ENCODE measurements at places on chromosomes 1 and 21. TPM values are rescaled to one million over a fixed set of nuclear protein-coding genes. Genes with fewer than 3 reads are reported as not detected.

Gene RNASEL
- 13.2 TPM for total RNA-seq

Gene LY9
- total RNA-seq = 70.9 TPM

Gene CHODL
- total RNA-seq = 0.31 TPM

DNA sequence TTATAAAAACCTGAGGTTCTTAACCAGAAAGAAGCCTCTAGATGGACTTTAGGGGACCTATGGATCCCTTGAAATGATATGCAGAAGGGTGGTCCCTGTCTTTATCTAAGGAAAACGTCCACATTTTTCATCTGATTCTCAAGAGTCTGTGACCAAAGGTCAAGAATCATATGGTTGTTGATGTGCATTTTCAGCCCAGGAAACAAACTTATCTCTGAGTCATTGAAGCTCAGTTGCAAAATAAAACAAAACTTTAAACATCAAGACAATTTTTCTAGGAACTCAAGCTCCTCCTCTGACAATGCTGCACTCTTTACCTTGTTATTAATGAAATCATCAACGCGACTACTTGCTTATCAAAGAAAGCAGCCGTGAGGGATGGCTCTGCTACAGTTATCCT lies 83.3 kb downstream of the TIAM1 start:
- H3K27me3 ChIP-seq = peaks cover 2% of the 10 kb centered on the region
- peaks cover 5% of the 10 kb centered on the region for H3K4me1 ChIP-seq
- peaks cover 5% of the 10 kb centered on the region for H3K36me3 ChIP-seq
- H3K27ac ChIP-seq = no peak overlapping the region

Gene CLDN19
- total RNA-seq = not detected

GRCh38 chr21:35231090-35231489 lies 182.0 kb upstream of the RUNX1 start:
- no peaks in the 10 kb centered on the region for H3K27me3 ChIP-seq
- DNase-seq = no peak
- H3K4me3 ChIP-seq = no peak overlapping the region
- peaks cover 5% of the 10 kb centered on the region for H3K36me3 ChIP-seq
- peaks cover 26% of the 10 kb centered on the region for H3K4me1 ChIP-seq
- no peak overlapping the region for H3K27ac ChIP-seq

DNA sequence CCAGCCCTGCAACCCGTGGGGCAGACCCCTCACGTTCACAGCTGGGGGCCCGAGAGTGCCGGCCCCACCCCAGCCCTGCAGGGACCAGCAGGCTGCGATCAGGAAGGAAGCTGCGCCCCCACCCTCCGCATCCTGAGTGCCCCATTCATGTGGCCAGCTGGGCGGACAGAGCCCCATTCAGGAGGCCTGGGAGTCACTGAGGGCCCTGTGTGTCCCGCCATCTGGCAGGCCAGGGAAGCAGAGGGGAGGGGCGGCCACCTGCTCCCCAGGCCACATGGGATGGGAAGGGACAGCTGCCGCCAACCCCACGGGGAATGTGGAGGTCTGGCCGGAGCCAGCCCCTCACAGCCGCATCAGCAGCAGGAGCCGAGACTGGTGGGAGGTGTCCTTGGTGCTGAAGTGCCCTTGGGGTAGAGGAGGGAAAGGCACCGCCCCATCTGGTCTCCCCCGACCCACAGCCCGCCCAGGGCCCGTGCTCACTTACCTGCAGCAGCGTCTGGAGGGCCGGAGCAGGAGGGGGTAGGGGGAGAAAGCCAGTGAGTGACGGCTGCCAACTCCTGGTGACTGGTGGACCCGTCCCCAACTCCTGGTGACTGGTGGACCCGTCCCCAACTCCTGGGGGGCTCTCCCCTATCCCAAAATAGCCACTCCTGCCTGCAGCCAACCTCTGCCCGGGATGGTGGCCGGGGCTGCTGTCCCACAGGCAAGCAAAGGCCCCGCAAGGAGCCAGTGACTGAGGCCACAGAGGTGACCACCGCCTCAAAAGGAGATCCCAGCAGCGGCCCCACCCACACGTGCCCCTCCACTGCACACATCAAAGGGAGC lies 8.7 kb downstream of the ACAP3 start:
- H3K4me3 ChIP-seq = no peak overlapping the region
- DNase-seq = no peak
- no peaks in the 10 kb centered on the region for H3K27me3 ChIP-seq
- H3K4me1 ChIP-seq = no peaks in the 10 kb centered on the region
- no peak overlapping the region for H3K27ac ChIP-seq
